ENCODE measurements at places on chromosomes 4 and X. TPM values are rescaled to one million over a fixed set of nuclear protein-coding genes. Genes with fewer than 3 reads are reported as not detected.

DNA sequence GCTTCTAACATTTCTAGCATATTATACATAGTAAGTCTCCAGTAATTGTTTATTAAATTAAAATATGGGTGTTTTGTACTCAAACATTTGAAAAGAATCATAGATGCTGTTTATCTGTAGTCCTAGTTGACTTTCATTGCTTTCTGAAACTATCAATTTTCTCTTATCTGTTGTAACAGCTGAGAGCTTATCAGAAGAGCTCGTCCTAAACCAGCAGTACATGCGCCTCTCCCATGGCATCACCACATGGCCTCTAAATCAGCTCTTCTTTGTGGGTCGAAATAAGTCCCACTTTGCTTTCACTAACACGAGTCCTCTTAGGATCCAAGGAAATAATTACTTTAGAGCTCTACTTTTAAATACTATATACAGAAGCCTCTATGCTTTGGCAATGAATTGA, 55.1 kb downstream of the PPP3CA start:
- no peaks in the 10 kb centered on the region for H3K27me3 ChIP-seq
- H3K36me3 ChIP-seq = no peaks in the 10 kb centered on the region
- H3K4me1 ChIP-seq = peaks cover under 1% of the 10 kb centered on the region

- H3K4me1 ChIP-seq = 0 out of 2 replicates have a peak, but pooled peaks cover 5% of the 10 kb centered on the region
- H3K36me3 ChIP-seq = no peaks in the 10 kb centered on the region
- H3K4me3 ChIP-seq = no peak overlapping the region
- no peak overlapping the region for H3K27ac ChIP-seq
- no peaks in the 10 kb centered on the region for H3K27me3 ChIP-seq
These were observed 17.4 kb downstream of the ARHGEF38 start for GRCh38 chr4:105569866-105570236.

GRCh38 chrX:110002300-110003166, at the start of gene TMEM164:
TSS of gene TMEM164 (plus strand) at chrX:110003114. CDS start at chrX:110003775, 661 bp downstream.
- peak; percentile 77 for DNase-seq
- H3K36me3 ChIP-seq = no peaks in the 10 kb centered on the region
- peak within 1 kb of the TSS; percentile 62 for H3K27ac ChIP-seq
- peak within 1 kb of the TSS; percentile 82 for H3K4me3 ChIP-seq
- no peaks in the 10 kb centered on the region for H3K27me3 ChIP-seq

GRCh38 chr4:142817442-142817841, 28.7 kb downstream of the INPP4B start:
- no peaks in the 10 kb centered on the region for H3K27me3 ChIP-seq
- H3K4me3 ChIP-seq = peak overlapping the region; percentile 34
- DNase-seq = peak; percentile 87
- H3K36me3 ChIP-seq = no peaks in the 10 kb centered on the region

DNA sequence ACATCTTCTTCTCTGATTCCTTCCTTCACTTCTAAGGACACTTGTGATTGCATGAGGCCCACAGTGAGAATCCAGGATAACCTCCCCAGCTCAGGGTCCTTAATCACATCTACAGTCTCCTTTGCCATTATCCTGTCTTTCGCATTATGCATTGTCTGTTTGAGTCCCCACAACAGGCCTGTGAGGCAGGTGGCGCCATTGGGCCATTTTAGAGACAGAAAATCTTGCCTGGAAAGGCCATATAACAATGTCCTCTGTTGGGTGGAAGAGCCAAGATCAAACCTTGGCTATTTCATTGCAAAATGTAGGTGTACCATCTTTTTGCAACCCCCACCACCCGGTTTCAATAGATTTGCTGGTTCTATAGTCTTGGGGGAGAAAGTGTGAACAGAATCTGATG, 11.8 kb upstream of the DCUN1D4 start:
- peaks cover 10% of the 10 kb centered on the region for H3K4me1 ChIP-seq
- no peak overlapping the region for H3K27ac ChIP-seq

DNA sequence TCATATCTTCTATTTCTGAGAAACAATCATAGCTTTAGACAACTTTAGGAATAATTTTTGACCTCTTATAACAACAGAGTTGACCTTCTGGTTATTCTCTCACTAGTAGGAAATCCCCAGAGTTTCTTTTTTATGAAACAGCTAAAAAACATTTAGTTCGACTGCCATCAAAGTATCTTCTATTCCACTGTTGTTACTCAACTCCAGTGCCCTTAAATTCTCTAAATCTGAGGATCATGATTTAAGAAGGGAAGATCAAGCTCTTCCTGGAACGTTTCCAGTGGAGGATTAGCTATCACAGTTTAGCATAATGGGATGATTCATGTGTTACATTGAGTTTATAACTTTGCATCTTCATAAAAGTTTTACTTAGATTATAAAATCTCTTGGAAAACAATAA, 134.9 kb upstream of the VEGFC start:
- no peak overlapping the region for H3K27ac ChIP-seq
- H3K4me3 ChIP-seq = no peak overlapping the region
- no peaks in the 10 kb centered on the region for H3K36me3 ChIP-seq
- peak; percentile 9 for DNase-seq
- no peaks in the 10 kb centered on the region for H3K27me3 ChIP-seq
- H3K4me1 ChIP-seq = peaks cover 4% of the 10 kb centered on the region

DNA sequence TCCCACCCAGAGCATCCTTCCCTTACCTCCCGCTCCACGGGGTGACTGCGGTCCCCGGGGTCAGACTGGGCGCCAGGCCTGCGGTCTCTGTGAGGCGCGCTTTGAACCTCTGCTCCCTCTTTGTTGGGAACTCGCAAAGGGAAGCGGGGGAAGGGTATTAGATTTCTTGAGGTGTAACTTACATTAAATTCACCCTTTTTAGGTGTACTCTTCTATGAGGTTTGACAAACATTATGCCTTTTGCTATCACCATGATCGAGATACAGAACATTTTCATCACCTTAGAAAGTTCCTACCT, 569 bp downstream of the DCK start:
- no peak for DNase-seq
- H3K27me3 ChIP-seq = no peaks in the 10 kb centered on the region
- H3K36me3 ChIP-seq = peaks cover 19% of the 10 kb centered on the region

GRCh38 chr4:97457253-97457652, 686.0 kb downstream of the STPG2 start:
- no peaks in the 10 kb centered on the region for H3K27me3 ChIP-seq
- no peak overlapping the region for H3K4me3 ChIP-seq
- H3K27ac ChIP-seq = no peak overlapping the region
- H3K4me1 ChIP-seq = no peaks in the 10 kb centered on the region

The HSFX2 gene
- total RNA-seq = not detected

The SHISA3 gene
- not detected for total RNA-seq

The AFF2 gene
- total RNA-seq = 0.06 TPM
